ENCODE measurements at places on chromosomes 3 and 15.

- no peak for DNase-seq
Observed at GRCh38 chr3:159859424-159859823, 129.2 kb upstream of the IL12A start.

GRCh38 chr3:26100176-26100575 is 310.3 kb downstream of the OXSM start:
- no peak for DNase-seq

- DNase-seq = no peak
Observed at GRCh38 chr3:102123590-102124190, 274.4 kb downstream of the NFKBIZ start.

- DNase-seq = no peak
Observed at GRCh38 chr3:119913021-119913420, 131.1 kb downstream of the NR1I2 start.

GRCh38 chr3:129366312-129366831 is 62.1 kb downstream of the EFCAB12 start:
- DNase-seq = no peak
